NCI-H2107 (cell line): ENCODE measurements at places on chromosomes 6 and 20.

- DNase-seq: no peak
Observed at GRCh38 chr6:1230689-1231605, 81.0 kb upstream of the FOXQ1 start.

GRCh38 chr6:70700922-70701876 lies 33.5 kb downstream of the SMAP1 start:
- no peak for DNase-seq

DNA sequence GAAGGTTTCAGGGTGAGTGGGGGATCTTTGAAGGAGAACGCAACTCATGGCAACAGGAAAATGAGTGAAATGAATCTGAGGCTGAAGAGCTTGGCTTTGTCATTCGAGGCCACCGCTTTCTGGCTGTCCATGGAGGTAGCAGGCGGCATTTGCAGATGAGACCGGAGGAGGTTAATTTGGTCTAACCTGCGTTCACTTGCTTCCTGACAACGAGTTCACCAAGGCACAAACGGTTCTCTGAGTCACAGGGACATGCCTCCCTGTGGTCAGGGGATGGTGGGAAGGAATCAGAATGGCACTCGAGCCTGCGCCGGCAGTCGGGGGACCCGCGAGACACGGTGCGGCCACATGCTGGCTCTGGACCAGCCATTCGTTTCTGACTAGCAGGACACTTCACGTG lies 75.0 kb downstream of the IRF4 start:
- DNase-seq: no peak

GRCh38 chr6:111481836-111482187 lies 1.2 kb downstream of the REV3L start:
- no peak for DNase-seq

DNA sequence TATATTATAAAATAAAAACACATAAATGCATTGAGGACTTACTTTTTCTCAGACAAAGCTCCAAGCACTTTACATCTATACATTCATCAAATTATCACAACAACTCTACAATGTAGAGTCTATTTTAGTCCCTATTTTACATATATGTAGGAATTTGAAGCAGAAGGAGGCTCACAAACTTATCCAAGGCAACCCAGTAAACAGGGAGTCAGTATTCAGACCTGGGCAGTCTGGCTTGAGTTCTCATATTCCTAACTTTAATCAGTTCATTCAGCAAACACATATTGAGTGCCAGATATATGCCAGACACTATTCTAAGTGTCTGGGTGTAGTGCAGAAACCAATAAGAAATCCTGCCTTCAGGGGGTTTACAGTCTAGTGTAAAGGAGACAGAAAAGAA lies 129.2 kb downstream of the C6orf58 start:
- DNase-seq: no peak

GRCh38 chr6:33975661-33976436 lies 170.0 kb downstream of the GRM4 start:
- no peak for DNase-seq

GRCh38 chr6:156164701-156165452 lies 612.3 kb upstream of the ARID1B start:
- no peak for DNase-seq

DNA sequence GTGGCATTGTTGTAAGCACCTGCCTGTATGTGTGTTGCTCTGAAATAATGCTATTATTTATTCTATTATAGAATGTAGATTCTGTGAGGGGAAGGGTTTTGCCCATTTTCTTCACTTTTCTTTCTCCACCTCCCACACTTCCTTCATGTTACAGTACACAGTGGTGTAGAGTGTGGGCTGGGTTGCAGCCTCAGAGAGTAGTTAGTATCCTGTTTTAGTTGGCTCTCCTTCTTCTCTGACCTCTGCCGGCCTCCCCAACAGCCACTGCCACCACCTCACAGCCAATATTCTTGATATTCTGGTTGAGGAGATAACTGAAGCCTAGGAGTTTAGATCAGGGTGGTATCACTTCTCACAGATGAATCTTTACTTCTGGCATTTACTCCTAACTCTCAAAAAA lies 143.4 kb downstream of the BCKDHB start:
- no peak for DNase-seq

DNA sequence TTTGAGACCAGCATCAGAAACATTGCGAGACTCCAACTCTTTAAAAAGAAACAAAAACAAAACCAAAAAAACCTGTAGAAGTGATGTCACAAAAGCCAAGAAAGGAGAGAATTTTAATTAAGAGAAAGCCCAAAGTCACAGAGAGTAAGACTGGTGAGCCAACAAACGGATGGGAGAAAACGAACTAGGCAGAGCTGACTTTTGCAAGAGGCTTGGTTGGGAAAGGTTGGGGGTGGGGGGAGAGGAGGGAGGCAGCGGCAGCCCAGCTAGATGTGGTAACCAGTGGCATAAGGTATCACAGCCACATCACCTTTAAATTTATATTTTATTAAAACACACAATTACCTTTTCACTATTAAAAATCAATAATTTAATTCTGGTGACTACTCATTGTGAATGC lies 23.5 kb downstream of the NOL7 start:
- no peak for DNase-seq

GRCh38 chr20:44618318-44618731 lies 33.2 kb downstream of the ADA start:
- no peak for DNase-seq

DNA sequence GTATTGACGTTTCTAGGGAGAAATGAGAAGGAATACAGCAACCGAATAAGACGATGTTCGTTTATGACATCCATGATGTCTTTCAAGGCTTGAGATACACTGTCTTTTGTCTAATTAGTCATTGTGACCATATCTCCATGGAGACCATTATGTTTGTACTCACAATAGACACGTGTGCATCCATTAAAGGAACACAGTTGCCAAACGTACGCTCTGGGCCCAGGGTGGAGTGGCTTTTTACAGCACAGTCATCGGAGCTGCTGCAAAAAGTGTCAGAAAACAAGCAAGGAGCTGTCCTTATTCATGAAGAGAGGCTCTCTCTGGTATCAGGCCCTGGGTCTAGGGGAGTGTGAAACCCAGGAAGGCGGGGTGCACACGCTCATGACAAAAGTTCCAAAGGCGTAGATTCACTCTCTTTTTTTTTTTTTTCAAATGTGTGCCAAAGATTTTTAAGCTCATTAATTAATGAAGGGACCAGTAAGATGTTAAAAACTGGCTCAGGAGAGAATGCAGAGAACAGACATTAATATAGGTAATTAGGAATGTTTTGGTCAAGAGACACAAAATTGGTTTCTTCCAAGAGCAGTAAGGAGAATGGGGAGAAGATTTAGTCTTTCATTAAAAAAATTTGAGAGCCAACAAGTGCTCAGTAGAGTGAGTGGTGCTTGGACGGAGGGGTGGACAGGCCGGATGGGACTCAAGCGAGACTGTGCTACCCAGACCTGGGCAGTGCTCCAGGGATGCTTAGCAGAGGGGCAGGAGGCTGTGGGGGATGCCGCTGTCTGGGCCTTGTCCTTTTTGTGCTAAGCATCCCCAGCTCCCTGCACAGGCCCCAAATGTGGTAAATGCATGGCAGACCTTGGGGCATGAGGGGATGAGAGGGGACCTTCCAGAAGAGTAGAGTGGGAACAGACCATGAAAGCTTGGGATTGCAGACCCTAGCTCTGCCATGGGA lies 34.9 kb upstream of the GTSF1L start:
- DNase-seq: no peak

- DNase-seq: no peak
Observed at GRCh38 chr6:38149531-38149930, 330.0 kb downstream of the ZFAND3 start.

DNA sequence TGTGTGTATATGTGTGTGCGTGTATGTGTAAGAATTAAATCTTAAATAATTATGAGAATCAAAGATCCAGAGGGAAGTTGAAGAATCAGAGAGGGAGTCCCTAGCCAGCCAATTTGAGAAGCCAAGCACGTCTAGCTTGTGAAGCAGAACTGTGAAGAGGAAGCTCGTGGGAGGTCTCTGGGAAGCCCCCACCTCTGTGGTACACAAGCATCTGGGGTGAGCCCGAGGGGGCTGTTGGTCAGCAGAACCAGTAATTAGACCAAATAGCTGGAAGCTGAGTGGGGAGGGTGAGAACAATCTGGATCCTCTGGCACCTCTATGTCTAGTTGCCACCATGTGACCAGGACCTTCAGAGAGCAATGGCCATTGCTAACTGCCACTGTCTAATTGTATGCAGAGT lies 310.0 kb upstream of the PRND start:
- no peak for DNase-seq

DNA sequence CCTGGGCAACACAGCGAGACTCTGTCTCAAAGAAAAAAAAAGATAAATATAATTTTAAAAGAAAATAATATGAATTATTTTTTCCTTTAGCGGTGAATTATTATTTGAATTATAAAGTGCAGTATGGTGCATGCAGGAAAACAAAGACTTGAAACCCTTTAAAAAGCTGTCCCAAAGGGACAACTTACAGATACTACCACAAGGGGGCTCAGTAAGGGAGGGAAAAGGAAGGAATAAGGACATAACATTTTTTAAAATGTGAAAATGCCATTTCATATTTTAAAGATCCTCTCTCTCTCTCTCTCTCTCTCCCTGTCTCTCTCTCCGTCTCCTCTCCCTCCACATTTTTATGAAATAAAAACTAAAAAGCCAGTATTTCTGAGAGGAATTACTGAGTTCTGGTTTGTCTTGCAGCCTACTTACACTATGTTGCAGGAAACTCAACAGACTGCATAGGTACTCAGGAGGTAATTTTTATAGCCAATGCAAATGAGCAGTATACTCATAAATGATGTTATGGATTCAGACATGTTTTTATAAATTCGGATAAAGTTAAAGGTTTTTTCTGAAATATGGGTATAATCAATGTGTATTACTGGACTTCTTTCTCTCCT lies 455.0 kb upstream of the GJE1 start:
- no peak for DNase-seq
